ENCODE measurements at places on chromosomes 5 and 9.

DNA sequence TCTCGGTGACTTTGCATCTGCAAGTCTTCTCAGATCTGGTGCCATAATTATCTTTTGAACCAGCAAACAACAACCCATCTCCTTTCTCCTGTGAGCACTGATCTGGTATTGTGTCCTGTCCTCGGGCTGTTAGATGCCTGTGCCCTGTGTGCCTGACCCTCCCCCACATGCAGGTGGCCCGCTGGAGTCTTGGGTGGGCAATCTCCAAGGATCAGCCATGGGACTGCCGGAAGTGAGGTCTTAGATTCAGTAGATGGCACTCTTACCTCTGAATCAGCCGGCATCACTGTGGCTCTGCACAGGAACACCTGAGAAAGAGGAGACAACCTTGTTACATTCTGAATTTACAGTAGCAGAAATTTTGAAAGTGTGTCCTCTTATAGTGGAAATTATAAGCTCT is 172.4 kb downstream of the IRX2 start:
- DNase-seq = no peak

- DNase-seq = no peak
Observed at GRCh38 chr5:43547532-43547931, 9.3 kb downstream of the PAIP1 start.

DNA sequence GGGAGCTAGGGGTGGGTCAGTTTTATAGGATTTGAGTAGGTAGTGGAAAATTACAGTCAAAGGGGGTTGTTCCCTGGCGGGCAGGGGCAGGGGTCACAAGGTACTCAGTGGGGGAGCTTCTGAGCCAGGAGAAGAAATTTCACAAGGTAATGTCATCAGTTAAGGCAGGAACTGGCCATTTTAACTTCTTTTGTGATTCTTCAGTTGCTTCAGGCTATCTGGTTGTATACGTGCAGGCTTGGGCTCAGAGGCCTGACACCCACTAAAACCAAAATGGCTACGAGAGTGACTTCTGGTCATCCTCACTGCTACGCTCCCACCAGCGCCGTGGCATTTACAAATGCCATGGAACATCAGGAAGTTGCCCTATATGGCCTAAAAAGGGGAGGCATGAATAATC is 20.7 kb upstream of the NXNL2 start:
- DNase-seq = no peak

DNA sequence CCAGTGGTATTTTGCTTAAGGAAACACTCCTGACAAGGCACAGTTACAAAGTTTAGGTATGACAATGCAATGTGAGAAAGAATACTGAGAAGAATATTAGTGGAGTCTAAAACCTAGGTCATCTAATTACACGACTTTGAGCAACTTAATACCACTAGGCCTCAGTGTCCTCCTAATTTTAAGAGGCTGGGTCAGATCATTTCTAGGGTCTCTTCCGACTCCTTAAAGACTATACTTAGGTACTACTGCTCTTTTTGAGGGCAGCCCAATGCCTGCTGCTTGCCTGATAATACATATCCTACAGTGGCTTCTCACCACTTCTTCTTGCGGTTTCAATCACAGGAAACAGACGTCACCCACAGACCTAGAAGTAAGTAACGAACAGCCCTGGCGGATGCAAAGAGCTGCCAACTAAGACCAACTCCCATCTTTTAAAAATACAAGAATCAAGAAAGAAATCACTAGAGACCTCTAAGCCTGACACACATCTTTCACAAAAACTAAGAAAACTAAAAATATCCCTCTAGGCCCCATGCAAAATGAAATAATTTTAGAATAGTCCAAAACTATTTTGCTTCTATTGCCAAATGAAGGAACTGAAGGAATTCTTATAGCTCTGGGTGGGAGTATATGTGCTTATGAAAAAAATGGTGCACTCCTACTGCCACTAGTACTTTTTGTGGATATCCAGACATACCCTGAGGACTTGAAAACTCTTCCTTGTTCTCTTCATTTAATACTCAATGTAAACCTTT is 13.1 kb downstream of the DIAPH1 start:
- peak; percentile 96 for DNase-seq

- DNase-seq = no peak
Observed at GRCh38 chr5:154603011-154603410, 125.0 kb upstream of the HAND1 start.

DNA sequence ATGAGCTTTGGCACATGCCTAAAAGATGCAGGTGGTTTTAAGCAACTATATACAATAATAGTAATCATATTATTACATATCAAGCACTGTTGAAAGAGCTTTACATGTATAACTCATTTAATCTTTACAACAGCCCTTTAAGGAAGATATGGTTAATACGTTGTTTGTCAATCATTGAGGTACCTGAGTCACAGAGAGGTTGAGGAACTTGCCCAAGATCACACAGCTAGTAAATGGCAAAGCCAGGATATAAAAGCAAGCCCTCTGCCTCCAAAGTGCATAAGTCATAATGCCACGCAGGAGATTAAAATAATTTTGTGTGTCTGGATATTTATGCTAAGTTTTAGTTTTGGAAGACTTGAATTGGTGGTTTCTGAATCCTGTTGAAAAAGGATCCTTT is 90.2 kb downstream of the DAPK1 start:
- DNase-seq = no peak

DNA sequence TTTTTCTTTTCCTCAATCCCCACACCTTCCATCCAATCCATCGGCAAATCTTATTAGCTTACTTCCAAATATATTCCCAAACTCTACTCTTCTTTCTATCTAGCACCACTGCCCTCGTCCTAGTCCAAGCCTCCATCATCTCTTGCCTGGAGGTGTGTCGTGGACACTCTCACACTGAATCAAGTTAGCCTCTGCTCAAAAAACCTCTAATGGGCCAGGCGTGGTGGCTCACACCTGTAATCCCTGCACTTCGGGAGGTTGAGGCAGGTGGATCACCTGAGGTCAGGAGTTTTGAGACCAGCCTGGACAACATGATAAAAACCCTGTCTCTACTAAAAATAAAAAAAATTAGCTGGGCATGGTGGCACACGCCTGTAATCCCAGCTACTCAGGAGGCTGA is 46.2 kb downstream of the PFDN1 start:
- DNase-seq = no peak

- no peak for DNase-seq
Observed at GRCh38 chr5:158143081-158143480, 284.1 kb upstream of the CLINT1 start.

DNA sequence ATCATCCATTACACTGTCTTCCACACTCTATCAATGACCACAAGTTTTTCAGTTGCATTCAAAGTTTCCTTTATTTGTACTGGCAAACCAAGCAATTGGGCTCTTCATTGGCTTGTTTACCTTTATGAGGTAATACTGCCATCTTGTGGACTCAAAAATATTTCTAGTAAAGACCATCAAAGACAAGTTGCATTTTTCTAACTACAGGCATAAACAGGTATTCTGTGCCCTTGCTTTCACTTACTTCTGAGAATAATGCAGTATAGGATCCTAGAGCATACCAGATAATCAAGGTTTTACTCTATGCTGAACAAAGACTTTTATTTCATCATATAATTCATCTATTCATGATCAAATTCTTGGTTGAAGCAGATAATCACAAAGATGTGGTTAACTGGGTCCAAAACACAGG is 173.7 kb upstream of the POU5F2 start:
- peak; percentile 70 for DNase-seq

DNA sequence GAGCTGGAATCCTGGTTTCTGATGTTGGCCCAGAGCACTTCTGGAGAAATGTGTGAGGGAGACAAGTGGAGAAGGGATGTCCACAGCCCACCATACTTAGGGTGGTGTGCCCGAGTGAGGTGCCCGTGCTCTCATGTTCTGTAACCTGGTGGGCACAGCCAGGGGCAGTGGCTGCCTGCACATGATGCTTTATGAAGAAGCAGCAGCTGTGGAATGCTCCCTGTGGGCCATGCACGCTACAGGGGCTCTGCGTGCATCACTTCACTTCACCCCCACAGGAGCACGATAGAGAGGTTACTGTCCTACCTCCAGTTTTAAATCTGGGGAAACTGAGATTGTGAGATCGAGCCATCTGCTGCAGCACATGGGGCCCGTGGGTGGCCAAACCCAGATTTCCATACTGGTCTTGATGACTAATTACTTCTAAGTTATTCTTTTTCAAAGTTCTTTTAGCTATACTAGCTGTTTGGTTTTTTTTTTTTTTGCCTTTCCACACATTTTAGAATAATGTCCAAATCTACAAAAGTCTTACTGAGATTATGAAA is 441.6 kb downstream of the GADD45G start:
- no peak for DNase-seq

DNA sequence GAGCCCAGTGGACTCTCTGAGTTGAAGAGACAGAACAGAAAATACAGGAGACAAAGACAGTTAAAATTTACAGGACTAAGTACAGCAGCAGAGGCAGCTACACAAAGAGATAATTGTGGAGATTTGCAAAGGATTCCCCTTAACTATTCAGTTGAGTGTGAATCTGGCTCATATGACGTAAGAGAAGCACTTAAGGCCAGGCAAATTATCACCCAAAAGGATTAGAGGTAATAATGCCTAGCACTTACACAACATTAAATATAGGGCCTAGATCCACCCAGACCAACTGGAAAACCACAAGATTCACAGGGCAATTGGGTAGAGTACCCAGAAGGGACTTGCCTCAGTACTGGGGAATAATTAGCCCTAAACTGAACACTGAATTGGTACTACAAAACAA is 41.3 kb downstream of the ADAMTS6 start:
- DNase-seq = no peak

GRCh38 chr5:110262749-110263148 is 463.7 kb downstream of the TMEM232 start:
- no peak for DNase-seq

- DNase-seq = no peak
Observed at GRCh38 chr5:122978068-122978467, 58.5 kb downstream of the PPIC start.

- DNase-seq = no peak
Observed at GRCh38 chr9:6126377-6126776, 89.2 kb upstream of the IL33 start.
